ENCODE measurements at places on chromosomes 4 and X.

DNA sequence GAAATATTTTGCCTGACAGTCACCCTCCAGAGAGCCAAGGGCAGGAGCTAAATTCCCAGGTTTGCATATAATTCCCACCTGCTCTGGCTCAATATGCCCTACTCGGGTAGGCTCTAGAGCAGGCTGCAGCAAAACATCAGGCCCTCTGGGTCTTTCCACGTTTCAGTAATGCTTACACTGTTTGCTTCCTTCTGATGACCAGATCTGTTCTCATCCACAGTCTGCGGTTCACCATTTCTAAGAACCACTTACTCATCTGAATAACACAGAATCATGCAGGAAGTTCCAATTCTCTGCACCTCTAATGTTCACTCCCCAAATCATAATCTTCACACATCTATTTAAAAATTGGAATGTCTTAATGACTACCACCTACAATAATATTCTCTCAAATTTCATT is 141.4 kb downstream of the PPP3CA start:
- no peak for DNase-seq

GRCh38 chr4:3322059-3322550 is 29.3 kb downstream of the RGS12 start:
- no peak for DNase-seq

DNA sequence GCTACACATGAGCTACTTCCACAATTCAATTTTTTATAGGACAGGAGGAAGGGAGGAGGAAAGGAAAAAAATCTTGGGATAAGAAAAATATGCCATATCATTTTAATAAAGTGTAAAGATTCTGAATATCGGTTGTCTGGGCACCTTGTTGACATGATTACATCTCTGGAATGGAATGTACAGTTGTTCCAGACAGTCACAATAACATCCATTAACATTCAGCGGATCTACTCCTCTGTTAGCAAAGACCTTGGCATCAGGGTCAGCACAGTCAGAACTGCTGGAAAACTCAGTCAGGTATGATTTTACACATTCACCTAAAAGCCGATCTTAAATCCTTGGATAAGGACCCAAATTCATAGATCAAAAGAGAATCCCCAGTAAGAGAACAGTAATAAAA is 85.4 kb upstream of the ARMCX2 start:
- DNase-seq, result no peak

- DNase-seq, result no peak
These were observed 41.9 kb downstream of the CNOT6L start for GRCh38 chr4:77777135-77777807.

GRCh38 chr4:1400191-1400805 is 5.9 kb downstream of the NKX1-1 start:
- no peak for DNase-seq

DNA sequence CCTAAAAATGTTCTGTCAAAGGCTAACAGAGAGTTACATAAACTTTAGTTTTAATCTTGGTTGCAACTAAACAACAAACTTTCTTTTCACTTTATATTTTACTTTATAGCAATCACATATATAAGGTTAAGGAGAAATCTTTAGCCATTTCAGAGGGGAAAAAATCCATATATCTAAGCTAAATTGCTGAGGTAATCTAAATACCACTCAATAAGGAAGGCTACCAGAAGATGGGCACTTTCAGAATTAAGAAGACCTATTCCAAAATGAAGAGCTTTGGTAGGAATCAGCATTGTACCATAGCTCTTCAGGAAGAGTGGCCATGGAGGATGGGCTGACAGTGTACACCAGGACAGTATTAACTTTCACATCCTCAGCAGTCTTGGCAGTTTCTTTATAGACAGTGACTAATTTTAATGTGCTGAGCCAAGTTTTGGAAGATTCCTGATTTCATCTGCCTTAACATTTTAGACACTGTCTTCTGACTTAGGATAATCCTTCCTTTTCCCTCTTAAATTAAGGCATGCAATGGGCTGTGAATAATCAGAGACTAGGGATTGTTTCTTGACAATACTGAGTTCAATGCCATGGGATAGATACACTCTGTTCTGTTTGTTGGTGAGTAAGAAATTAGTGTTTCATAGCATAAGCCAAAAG is 7.1 kb downstream of the FAT4 start:
- DNase-seq, result no peak
